NCI-H1092 treated with DMSO at 0.1 percent for 48 hours (cell line): ENCODE measurements at places on chromosomes 4 and X.

GRCh38 chrX:101785142-101785541 is 125.5 kb upstream of the ARMCX2 start:
- no peak for DNase-seq

DNA sequence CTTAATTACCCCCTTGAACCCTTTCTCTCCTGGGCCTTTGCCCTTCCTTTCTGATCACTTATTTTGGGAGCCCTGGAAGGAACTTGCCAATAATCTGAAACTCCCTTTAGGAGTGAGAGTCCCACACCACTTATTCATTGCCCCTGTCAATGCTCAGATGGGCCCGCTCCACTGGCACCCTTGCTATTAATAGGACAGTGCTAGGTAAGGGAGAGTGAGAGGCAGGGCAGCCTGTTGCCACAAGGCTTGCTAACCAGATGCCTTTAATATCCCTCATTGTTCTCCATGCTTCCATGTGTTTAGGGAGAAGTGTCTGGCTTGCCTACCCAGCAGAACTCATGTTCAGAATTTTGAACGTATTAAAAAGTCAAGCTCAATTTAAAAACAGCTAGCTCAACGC is 1.7 kb upstream of the NHS start:
- no peak for DNase-seq

DNA sequence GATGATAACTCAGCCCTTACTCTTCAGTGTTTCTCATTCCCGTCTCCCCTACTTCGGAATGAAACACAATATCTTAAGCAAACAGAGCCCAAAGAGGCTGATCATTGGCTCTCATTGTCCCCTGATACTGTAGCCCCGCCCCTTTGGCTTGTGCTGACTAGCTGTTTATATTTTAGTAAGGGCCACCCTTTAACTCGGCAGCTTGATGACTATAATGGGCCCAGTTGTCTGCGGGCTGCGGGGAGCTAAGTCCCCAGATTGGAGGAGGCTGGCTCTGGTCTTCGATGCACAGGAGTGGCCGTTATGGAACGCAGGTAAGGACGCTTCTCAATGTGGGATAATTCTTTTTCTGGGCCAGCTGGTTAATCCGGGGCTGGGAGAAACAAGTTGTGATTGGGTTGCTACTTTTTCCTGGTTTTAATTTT is at the start of gene TRIM2:
TRIM2 (plus strand) TSS at position 197 of the 425 bp plus-strand sequence; CDS start at position 285, 88 bp downstream.
- DNase-seq: peak; percentile 18

DNA sequence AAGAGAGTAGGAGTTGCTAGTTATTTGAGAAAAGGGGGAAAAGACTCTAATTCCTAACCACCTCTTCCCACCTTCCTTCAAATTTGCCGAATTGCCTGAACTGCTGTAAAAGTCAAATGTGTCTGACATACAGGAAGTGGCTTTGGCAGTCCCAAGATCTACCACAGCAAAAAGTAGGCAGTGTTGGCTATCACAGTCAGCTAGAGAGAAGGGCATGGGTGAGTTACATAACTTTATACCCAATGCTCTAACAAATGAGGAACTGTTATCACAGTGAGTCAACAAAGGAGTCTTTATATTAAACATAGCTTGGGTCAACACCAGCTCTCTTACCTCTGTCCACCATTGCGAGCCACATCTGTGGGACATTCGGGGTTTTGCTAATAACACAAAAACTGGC is 2.4 kb upstream of the MBNL3 start:
- DNase-seq: peak; percentile 63

- no peak for DNase-seq
Observed at GRCh38 chr4:146176891-146177290, 1.4 kb downstream of the LSM6 start.

DNA sequence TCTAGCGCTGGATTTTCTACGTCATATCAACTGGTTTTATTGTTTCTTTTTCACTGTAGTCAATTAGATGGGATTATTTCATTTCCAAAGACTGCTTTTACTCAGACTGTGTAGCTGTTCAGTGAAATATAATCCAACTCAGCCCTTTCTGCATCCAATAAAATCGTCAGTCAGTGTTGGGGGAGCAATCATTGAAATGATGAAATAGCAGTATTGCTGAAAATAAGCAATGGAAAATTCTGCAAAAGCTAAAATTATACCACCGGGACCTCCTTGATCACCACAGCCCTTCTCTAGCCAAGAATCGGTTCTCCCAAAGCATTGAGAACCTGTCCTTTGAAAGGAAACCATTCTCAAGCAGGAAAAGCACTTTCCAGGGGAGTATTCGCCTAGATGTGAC is 243.1 kb upstream of the TENM3 start:
- DNase-seq: no peak

DNA sequence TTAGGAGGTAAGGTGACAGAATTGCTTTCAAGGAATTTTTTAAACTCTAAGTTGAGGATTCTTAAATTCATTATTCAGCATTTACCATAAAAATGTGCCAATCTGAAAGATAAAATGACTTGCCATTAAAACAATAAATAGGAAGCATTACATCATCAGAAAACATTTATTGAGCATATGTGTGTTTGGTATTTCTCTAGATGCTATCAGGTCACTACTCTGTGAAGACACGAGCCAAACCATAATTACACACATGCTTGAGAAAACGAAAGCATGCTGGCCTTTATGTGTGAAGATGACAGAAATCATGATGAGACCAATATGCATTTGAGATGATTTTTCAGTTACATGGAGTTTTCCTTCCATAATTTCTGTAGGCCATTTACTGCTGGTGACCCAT is 12.3 kb upstream of the IL21 start:
- DNase-seq: no peak

DNA sequence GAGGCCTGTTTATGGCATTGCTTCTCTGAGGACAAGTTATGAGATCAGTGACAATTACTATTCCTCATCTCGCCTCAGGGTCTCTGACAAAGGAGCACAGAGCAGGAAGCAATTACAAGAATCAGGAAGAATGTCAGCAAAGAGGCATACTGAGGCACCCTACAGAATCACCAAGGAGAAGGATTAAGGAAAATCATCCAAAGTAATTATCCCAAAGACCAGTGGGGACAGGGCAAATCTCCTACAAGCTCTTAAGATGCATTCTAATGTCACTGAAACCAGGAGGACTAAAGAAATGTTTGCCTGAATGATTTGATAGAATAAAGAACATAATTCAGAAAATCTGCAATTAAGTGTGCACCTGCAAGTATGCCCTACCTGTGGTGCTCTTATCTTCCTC is 206.2 kb downstream of the RCHY1 start:
- DNase-seq: no peak

DNA sequence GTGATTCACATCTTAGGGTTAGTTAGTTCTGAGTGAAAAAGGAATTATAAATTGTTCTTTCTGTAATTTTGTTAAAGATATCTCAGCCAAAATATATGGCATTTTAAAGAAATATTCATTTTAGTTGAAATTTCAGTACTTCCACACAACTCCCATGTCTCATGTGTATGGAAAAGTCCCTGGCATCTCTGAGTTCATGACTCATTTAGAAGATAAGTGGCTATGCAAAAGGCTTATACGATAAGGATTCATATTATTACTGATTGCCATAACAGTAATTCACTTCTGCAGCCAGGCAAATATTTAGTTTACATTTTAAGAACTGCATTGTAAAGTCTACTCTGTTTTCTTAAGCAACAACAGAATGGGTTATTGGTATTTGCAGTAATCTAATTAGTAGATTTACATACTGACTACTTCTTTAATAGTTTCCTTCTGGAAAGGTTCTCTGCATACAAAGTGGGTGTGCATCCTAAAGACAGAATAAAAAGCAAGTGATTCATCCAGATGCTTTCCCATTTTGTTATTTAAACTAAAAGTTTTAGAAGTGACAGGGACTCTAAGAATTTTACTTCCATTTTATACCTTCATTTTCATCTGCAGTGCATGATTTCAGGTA is 682.4 kb upstream of the PABPC4L start:
- no peak for DNase-seq

DNA sequence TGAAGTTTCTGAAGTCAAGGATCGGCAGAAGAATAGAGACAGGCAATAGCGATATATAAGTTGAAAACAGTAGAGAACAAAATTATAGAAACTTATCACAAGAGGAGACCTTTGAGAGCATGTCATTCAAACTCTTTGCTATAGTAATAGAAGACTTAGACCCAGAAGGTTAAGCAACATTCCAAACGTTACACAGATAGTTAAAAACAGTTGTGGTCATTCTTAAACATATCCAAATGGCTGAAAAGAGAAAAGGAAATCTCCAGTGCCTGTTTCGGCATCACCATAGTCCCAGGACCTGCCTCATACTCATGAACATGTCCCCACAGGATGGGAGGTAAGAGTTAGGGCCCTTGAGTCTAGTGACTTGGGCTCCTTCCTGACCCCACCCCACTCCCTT is 258.1 kb upstream of the NOCT start:
- no peak for DNase-seq

DNA sequence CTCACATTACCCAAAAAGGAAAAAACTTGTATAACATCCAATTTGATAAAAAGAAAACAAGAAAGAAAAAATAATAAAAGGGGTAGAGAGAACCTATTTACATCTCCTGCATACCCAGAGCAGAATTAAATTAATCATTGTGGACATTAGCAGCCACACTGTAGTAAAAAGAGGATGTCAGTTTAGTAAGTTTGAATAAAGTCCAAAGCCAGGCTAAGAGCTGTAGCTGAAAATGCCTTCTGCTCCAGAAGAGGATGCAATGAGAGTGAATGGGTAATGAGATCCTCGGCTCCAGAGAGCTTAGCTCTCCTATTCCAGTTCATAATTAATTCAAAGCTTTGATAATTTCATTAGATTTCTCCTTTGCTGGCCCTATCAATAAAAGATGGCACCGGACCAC is 78.2 kb downstream of the SLC10A7 start:
- no peak for DNase-seq

GRCh38 chr4:109040441-109040840 is 262.0 kb downstream of the COL25A1 start:
- DNase-seq: no peak

- DNase-seq: no peak
Observed at GRCh38 chr4:35539404-35540055, 704.8 kb downstream of the ARAP2 start.

GRCh38 chr4:5877392-5877791 is 15.5 kb downstream of the CRMP1 start:
- DNase-seq: no peak

- no peak for DNase-seq
Observed at GRCh38 chrX:31604629-31605221, 532.9 kb upstream of the FTHL17 start.

GRCh38 chr4:41933997-41934503 is 1.2 kb upstream of the TMEM33 start:
- no peak for DNase-seq

DNA sequence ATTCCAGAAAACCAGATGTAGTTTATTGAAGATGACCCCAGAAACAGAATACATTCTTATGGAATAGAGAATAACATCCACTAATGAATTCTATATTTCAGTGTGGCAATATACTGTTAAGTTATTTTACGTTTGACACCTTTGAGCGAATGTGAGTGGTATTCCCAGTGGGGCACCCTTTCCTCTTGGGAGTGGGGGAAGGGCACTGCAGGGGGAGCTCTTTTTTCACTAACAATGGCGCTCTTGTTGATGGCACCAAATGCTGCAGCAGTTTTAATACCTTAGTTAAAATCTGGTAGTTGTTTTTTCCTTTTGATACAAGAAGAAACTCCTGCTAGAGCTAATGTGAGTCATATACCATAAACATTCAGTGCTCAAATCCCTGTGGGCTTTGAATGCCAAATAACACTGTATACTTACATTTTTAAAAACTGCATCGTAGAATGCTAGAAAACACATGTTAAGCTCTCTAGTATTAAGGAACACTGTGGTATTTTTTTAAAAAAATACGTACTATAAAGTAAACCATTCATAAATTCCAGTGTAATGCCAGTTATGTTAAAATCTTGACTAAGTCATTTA is 178.5 kb downstream of the DCHS2 start:
- DNase-seq: no peak

GRCh38 chr4:99645638-99646037 is 12.0 kb downstream of the C4orf54 start:
- DNase-seq: no peak

- peak; percentile 85 for DNase-seq
Observed at GRCh38 chr4:183504930-183505610, at the start of gene ING2. Gene ING2 (plus strand): TSS chr4:183505058. CDS start chr4:183505196, 138 bp downstream.

GRCh38 chrX:97126020-97126419 is 242.3 kb downstream of the RPA4 start:
- DNase-seq: no peak

- no peak for DNase-seq
Observed at GRCh38 chr4:54712206-54712605, 54.4 kb downstream of the KIT start.

- DNase-seq: no peak
Observed at GRCh38 chr4:54779036-54779435, 121.3 kb downstream of the KIT start.

DNA sequence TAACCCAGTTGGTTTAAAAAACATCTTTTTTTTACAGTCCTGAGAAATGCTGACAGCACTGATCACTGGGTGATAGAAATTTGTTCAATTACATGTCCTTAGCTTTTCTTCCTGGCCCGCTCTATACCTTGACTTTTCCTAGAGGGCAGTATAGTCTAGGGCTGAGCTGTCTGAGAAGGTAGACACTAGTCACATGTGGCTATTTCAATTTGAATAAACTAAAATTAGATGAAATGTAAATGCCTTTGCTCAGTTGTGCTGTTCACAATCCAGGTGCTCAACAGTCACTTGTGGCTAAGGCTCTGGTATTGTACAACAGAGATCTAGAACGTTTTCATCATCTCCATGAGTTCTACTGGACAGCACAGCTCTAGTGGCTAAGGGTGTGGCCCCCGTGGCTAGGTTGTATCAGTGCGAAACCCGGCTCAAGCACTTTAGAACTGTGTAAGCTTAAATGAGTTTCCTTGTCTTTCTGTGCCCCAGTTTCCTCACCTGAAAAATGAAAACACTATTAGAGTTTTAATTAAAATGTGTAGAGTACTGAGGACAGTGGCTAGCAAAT is 111.6 kb upstream of the WDR17 start:
- DNase-seq: no peak

GRCh38 chrX:119410027-119410819 is 11.1 kb downstream of the SLC25A43 start:
- DNase-seq: no peak

DNA sequence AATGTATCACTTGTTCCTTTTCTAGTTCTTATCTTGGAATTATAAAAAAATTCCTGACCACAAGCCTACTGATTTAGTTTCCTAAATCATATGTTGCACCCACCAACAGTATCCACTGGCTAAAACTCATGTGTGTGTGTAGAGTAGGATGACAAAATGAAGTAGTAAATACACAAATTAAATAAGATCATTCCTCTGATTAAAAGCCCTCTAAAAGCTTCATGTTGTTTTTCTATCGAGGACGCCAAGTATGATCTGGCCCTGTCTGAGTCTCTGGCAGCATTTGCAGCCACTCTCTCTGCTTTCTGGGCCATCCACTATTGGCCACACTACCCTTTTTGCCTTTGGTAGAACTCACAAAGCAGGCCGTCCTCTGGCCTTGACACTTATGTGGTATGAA is 183.4 kb downstream of the PACRGL start:
- DNase-seq: no peak

DNA sequence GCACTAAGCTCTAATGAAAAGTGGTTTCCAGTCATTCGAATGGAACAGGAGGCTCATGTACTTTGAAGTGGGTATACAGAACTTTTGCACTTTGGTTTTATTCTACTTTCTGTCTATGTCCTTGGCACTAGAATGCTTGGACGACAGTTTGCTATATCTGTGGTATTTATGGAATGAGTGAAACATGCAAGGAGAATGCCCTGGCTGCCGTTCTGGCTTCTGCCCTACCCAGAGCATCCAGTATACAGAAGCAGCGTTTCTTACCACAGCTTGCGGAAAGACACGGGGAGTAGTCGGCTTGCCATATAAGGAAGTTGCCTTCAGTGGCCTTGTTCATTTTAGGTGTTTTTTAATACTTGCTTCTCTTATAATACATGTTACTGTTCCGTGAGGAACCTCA is 98.0 kb downstream of the TBL1X start:
- no peak for DNase-seq
